ENCODE measurements at places on chromosomes 5 and 9.

DNA sequence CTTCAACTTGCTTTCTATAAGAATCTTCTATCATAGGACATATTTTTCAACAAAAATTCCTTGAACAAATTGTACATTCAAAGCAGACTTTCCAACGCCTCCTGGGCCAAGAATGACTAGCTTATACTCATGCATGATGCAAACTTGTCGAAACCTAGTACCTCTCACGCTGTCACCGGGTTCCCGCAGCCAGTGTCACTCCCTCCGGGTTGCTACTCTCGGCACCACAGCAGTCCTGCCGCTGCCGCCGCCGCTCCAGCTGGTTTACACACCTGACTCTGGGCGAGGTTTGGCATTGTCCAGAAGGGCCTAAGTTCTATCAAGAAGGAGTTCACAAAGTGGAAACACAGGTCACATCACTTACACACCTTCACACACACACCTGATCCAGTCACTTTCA is 244.4 kb downstream of the ADAMTSL1 start:
- no peak for DNase-seq
- no peak overlapping the region for H3K4me3 ChIP-seq
- no peaks in the 10 kb centered on the region for H3K27me3 ChIP-seq
- H3K4me1 ChIP-seq: no peaks in the 10 kb centered on the region
- H3K27ac ChIP-seq: no peak overlapping the region
- no peaks in the 10 kb centered on the region for H3K36me3 ChIP-seq

DNA sequence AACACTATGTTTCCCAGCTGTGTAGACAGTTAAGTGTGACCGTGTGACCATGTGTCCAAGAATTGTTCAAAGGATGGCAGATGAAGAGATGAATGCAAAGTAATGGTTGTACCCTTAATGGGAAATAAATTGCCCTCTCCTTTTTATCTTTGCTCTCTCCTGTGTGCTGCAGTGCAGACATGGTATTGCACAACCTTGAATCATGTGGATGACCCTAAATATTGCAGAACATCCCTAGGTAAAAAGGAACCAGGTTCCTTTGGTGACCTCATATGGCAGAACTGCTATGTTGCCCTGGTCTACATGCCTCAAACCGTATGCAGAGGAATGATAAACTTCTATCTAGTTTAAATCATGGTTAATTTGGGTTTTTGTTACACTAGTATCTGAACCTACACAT is 81.7 kb upstream of the CTNND2 start:
- H3K36me3 ChIP-seq: no peaks in the 10 kb centered on the region
- no peak overlapping the region for H3K4me3 ChIP-seq
- H3K27ac ChIP-seq: no peak overlapping the region
- DNase-seq: no peak
- no peaks in the 10 kb centered on the region for H3K27me3 ChIP-seq

DNA sequence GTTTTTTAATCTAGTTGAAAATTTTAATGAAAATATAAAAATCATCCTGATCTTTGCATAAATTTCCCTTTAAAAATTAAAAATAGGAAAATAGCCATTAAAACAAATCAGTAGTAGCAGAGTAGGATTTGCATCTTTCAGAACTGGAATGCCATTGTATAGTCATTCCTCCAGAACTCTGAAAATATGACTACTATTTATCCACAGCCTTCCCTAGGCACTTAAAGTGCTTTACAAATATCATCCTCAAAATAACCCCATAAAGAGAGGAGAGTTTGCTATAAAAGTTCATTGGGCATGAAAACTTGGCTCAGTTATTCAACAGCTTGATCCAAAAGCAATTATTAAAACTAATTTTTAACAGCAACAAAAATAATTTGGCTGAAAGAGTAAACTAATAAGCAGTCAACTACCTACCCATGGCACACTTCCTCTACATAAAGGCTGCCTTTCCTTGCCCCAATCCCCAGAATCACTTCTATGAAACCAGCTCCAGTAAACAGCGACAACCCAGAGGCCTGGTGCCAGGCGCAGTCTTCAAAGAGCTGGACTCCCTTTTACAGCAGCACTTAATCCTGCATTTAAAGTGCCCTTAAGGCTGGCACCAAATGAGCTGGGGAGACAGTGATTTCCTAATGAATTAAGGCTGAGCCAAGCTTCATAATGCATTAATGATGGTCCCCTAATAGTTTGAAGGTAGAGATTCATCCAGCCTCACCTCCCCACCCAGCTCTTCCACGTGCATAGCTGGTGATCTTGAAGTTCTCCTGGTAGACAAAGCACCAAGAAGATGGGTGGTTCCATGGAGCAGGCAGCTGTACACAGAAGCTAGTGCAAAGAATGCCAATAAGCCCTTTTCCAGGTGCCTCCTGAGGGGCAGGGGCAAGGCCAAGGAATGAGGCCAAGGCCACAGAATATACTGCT is 36.1 kb downstream of the LHFPL2 start:
- H3K27ac ChIP-seq: no peak overlapping the region
- DNase-seq: no peak
- H3K4me1 ChIP-seq: peaks cover 11% of the 10 kb centered on the region
- H3K27me3 ChIP-seq: no peaks in the 10 kb centered on the region
- no peaks in the 10 kb centered on the region for H3K36me3 ChIP-seq
- H3K4me3 ChIP-seq: no peak overlapping the region

- no peaks in the 10 kb centered on the region for H3K27me3 ChIP-seq
- no peaks in the 10 kb centered on the region for H3K36me3 ChIP-seq
- H3K27ac ChIP-seq: no peak overlapping the region
Measured at GRCh38 chr5:180689071-180689694, 39.8 kb upstream of the FLT4 start.

- peaks cover 42% of the 10 kb centered on the region for H3K36me3 ChIP-seq
- no peak for DNase-seq
- H3K27ac ChIP-seq: peak within 1 kb of the TSS; percentile 94
- H3K4me3 ChIP-seq: peak within 1 kb of the TSS; percentile 62
- H3K4me1 ChIP-seq: peaks cover 51% of the 10 kb centered on the region
Measured at GRCh38 chr5:178232124-178232919, at the start of gene PHYKPL. Gene PHYKPL (minus strand): TSS chr5:178232802. CDS start chr5:178232550, 252 bp downstream.

DNA sequence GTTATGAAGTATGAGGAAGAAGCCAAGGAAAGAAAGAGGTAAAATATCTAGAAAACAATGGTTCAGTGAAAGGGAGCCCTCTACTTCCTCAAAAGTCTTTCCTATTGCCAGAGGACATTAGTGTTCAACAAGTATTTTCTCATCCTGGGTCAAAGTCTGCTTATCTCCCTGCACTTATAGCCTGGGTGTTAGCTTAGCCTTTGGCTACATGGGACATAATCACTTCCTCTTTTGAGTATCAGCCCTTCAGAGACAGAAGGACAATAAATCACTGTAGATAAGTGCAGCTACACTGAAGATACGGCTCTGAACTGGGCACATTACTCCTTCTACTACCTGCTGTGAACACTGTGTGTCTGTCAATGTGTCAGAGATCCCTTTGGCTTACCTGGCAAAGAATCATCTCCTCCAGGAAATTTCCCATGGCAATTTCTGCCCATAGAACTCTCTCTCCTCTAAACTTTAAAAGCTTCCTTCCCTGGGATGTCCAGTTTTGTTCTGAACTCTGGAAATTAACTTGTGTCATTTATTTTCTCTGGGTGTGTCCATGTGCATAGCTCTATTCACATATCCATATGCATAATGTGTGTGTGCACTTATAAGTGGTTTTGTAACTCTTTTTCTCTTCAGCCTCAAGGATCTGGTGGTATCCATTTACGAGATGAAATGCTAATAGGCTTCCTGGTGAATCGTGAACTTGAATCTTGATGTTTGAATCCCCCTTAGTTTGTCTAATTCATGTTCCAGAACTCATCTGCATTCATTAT is 30.0 kb upstream of the RECK start:
- H3K36me3 ChIP-seq: no peaks in the 10 kb centered on the region
- no peak overlapping the region for H3K27ac ChIP-seq
- no peak overlapping the region for H3K4me3 ChIP-seq
- no peaks in the 10 kb centered on the region for H3K4me1 ChIP-seq

- H3K27ac ChIP-seq: no peak overlapping the region
- no peaks in the 10 kb centered on the region for H3K4me1 ChIP-seq
- no peak overlapping the region for H3K4me3 ChIP-seq
- no peaks in the 10 kb centered on the region for H3K27me3 ChIP-seq
- H3K36me3 ChIP-seq: no peaks in the 10 kb centered on the region
- DNase-seq: no peak
Measured at GRCh38 chr9:88722753-88723152, 187.8 kb downstream of the NXNL2 start.
